ENCODE measurements at places on chromosomes 1 and 21. TPM values are rescaled to one million over a fixed set of nuclear protein-coding genes. Genes with fewer than 3 reads are reported as not detected.

GRCh38 chr21:37224861-37225839, 42.0 kb downstream of the VPS26C start:
- no peak for DNase-seq

- DNase-seq = no peak
Measured at GRCh38 chr1:1780598-1781525, 2.6 kb upstream of the NADK start.

GRCh38 chr1:92276082-92276481, 22.7 kb downstream of the GLMN start:
- DNase-seq = no peak

GRCh38 chr1:166258017-166258416, 91.2 kb upstream of the FAM78B start:
- no peak for DNase-seq

The CFAP57 gene
- 1.1 TPM for total RNA-seq

The BACE2 gene
- 109 TPM for total RNA-seq

The RRP1B gene
- 16.2 TPM for total RNA-seq

The ACTRT2 gene
- total RNA-seq = not detected

DNA sequence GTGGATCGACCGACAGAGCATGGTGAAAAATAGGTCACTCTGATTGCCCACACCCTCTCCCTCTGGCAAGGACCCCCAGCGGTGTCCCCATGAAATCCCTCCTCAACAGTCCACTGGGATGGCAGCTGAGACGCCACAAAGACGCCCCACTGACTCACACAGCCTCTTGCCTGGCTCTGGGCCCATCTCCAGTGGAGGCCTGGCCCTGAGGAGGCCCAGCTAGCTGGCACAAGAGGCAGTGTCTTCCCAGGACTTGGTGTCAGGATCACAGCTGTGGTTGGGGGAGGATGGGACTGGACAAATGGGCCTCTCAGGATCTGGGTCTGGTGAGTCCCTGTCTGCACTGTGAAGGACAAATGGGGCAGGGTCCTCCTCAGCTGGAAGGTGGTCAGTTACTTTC, 4.6 kb downstream of the ALX3 start:
- DNase-seq = no peak

DNA sequence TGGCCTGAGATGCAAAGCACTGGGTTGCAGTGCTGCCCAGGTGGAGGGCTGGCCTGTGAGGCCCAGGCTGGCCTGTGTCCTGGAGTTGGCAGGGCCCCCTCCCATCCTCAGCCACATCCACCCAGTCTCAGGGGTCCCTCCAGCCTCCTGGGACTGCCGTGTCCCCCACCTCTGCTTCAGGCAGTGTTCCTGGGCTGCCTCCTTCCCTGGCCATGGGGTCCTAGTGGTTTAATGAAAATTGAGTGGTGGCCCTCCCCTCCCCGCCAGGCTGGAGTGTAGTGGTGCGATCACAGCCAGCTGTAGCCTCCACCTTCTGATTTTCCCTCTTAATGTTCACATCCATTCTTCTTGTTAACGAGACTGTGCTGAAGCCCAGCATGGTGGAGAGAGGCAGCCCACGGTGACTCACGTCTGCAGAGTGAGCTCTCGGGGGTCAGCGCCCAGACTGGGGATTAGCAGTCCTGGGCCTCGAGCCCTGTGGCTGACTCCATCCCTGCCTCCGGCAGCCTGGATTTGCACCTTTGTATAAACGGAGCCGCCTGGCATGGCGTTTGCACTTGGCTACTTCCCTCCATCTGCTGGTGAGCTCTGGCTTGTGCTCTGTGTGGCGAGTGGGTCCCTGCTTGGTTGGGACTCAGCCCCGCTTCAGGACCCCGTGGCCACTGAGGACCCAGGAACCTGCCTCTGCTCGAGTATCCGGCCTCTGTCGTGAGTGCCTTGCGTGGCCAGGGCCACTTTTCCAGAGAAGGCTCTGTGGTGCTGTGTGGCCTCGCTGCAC, 6.9 kb downstream of the MIB2 start:
- no peak for DNase-seq

DNA sequence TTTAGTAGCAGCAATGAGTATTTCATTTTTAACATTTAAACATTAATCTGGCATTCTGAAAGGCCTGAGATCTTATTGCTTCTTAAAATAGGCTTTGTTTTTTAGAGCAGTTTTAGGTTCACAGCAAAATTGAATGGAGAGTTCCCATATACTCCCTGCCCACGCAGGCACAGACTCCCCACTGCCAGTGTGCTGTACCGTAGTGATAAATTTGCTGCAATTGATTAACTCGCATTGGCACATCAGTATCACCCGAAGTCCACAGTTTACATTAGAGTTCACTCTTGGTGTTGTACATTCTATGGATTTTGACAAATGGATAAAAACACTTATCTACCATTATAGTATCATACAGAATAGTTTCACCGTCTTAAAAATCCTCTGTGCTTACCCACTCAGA, 71.8 kb upstream of the ERRFI1 start:
- DNase-seq = no peak

GRCh38 chr21:46116776-46117585, 19.1 kb downstream of the COL6A2 start:
- DNase-seq = no peak

- DNase-seq = no peak
Measured at GRCh38 chr1:247274605-247275256, 18.9 kb downstream of the VN1R5 start.

DNA sequence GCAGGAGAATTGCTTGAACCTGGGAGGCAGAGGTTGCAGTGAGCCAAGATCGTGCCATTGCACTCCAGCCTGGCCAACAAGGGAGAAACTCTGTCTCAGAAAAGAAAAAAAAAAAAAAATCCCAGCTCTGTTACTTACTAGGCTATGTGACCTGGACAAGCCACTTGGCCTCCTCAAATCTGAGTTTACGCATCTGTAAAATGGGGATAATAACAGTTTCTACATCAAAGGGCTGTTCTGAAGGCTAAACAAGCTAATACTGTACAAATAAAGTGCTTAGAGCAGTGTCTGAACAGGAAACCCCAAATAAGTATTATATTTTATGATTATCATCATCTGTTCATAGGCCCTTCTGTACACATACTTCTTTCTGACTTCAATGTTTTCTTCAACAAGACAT, 13.6 kb downstream of the F11R start:
- DNase-seq = no peak

GRCh38 chr1:184827600-184828368, 73.1 kb upstream of the EDEM3 start:
- DNase-seq = peak; percentile 35

The CTSE gene
- not detected for total RNA-seq

Measured in H4 (cell line).